ENCODE measurements at places on chromosomes 11 and 22. TPM values are rescaled to one million over a fixed set of nuclear protein-coding genes. Genes with fewer than 3 reads are reported as not detected.

RASSF10 gene
- not detected for total RNA-seq

PRODH gene
- total RNA-seq, result not detected

TEAD1 gene
- 0.30 TPM for total RNA-seq

ZNF214 gene
- total RNA-seq, result not detected

BRSK2 gene
- total RNA-seq, result 0.42 TPM

DNAJB7 gene
- not detected for total RNA-seq

SYNGR1 gene
- total RNA-seq, result 1.1 TPM

GRCh38 chr22:21702700-21703683 is 32.6 kb downstream of the YPEL1 start:
- DNase-seq, result no peak

DNA sequence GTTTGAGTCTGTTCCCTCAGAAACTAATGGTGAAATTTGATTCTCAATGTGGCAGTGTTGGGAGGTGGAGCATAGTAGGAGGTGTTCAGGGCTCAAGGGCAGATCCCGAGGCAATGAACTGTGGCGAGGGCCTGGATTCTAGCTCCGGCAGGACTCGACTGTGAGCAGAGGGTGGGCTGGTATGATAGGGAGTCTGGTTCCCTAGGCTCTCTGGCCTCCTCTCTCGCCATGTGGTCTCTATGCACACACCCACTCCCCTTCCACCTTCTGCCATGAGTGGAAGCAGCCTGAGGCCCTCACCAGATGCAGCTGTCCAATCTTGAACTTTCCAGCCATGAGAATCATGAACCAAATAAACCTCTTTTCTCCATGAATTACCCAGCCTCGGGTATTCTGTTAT is 32.3 kb downstream of the ATP6V1E1 start:
- DNase-seq, result no peak

DNA sequence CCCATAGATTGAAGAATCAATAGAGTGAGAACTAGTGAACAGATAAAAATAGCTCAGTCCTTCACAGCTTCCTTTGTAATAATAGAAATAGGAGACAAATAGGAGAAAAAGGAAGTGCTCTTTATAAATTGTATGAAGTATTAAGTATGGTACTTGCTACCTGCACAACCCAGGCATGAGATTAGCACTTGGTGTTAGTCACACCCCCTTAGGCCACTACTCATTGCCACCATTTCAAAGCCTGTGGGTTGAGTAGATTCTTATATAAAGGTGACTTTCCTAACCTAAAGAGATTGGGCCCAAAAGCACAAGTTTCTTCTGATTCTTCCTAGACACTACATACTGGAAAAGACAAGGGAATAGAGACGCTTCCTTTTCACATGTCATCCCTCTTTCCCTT is 37.7 kb upstream of the ADORA2A start:
- DNase-seq, result no peak

- no peak for DNase-seq
These were observed 331.4 kb downstream of the LARGE1 start for GRCh38 chr22:33588860-33589259.

DNA sequence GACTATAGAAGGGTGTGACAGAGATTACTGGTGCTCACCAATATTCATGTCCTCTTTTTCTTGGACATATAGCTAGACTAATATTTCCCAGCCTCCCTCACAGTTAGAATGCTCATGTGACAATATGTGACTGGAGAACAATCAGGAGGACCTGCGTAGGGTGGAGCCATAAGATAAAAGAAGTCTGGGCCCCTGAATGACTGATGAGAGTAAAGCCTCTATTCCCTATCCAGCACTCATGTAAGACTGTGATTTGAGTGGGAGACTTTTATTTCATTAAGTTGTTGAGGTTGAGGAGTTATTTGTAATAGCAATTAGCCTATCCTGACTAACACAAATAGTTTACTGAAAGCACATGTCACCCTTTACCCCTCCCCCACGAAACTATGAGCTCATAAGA is 1247.1 kb upstream of the TENM4 start:
- no peak for DNase-seq

- DNase-seq, result no peak
These were observed at the start of gene ANKK1 for GRCh38 chr11:113387605-113388211. ANKK1 (plus strand) TSS chr11:113387779; CDS start chr11:113387885, 106 bp downstream.

DNA sequence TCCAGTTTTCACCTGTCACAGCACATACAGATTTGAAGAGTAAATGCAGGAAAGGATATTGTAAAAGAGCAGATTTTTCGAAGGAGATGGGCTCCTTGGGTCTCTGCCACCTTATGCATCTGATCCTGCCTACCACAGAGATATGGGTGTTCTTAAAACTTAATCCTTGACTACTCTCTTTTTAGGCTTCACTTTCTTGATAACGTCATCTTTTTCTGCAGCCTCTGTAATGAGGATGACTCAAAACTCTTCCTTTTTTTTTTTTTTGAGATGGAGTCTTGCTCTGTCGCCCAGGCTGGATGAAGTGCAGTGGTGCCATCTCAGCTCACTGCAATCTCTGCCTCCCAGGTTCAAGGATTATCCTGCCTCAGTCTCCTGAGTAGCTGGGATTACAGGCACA is 7.8 kb downstream of the PRR14L start:
- DNase-seq, result no peak

GRCh38 chr11:134404575-134405341 is 7.3 kb downstream of the B3GAT1 start:
- DNase-seq, result no peak

DNA sequence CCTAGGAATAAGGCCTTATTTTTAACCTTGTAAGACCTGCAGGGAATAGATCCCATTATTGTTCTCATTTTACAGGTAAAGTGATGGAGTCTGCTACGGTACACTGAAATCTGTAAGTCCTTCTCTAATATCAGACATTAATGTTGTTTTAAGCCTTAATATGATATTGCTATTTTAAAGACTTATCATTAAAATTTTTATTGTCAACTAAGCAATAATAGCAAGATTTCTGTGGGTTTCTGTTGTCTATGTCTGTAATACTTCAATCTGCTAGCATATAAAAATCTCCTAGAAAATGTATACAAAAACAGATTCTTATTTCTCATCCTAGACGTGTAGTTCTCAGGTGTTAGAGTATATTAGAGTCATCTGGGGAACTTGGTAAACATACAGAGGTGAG is 317.5 kb upstream of the TENM4 start:
- DNase-seq, result no peak

DNA sequence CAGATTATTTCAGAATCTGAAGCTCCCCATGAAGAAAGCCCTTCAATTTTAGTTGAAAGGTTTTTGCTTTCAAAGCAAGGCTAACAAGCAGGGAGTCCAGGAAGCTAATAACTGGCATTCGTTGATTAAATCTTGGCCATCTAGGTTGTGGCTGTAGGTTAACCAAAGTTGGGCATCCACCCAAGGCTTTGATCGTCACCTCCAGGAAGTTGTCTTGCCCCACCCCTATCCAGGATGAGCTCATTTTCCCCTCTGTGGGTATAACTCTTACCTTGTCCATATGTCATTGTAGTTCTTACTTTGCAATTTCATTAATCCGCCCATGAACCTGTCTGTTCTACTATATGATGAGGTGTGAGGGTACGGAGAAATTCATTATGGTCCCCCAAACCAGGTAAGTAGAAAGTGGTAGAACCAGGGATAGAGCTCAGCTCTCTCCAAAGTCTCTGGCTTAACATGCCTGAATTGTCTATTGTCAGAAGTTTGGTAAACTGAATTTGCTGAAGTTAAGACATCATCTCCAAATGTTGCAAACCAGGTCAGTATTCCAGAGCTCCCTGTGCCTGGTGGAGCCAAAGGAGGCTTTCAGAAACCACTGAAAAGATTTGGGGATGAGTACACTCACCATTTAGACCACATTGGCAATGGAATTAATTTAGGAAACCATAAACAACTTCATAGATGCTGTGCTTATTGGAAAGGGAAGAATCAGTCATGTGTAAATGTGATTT is 97.1 kb downstream of the CD44 start:
- peak; percentile 35 for DNase-seq

DNA sequence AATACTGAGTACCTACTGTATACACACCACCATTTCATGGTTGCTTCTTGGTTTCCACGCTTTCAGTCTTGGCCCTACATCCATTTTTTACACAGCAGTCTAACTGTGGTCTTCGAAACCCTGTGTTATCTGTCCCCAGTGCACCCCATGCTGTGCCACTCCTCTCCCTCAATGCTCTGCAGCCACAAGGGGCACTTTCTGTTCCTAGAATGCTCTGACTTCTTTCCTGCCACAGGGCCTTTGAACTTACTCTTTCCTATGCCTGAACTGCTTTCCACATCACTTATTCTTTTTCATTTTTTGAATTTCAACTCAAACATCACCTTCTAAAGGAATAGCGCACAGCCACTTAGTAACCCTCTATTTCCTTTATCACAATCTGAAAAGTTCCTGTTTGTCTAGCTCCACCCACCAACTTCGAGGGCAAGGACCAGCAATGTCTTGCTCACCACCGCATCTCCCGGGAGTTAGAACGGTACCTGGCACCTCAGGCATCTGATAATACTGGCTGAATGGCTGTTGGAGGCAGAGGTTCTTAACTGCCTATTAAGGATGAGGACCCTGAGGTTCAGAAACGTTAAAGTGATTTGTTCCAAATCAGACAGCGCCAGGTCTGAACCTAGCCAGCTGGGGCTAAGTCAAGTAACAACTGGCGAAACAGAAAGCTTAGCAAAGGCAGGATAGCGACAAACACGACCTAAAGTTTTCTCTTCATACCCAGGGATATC is 568 bp downstream of the ALG8 start:
- DNase-seq, result no peak

GRCh38 chr11:100730266-100730665 is 43.2 kb downstream of the ARHGAP42 start:
- no peak for DNase-seq

- no peak for DNase-seq
These were observed 70.5 kb downstream of the DKK3 start for GRCh38 chr11:11937957-11938356.

GRCh38 chr11:10526974-10527918 is 13.7 kb downstream of the RNF141 start:
- DNase-seq, result peak; percentile 35

DNA sequence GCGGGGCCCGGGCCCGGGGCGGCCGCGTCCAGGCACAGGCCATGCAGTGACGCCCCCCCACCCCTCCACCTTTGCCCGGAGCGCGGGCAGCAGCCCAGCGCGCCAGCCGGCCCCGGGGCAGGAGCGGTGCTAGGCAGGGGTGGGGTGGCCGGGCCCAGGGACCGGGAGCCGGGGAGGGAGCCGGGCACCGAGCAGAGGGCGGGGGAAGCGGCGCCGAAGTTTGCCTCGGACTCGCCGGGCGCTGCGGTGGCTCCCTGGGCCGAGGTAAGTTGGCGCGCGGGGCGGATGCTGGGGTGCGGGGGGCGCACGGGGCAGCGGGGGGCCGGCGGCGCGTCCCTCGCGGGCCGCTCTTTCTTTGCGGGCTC is 332 bp downstream of the TEAD1 start:
- DNase-seq, result no peak

DNA sequence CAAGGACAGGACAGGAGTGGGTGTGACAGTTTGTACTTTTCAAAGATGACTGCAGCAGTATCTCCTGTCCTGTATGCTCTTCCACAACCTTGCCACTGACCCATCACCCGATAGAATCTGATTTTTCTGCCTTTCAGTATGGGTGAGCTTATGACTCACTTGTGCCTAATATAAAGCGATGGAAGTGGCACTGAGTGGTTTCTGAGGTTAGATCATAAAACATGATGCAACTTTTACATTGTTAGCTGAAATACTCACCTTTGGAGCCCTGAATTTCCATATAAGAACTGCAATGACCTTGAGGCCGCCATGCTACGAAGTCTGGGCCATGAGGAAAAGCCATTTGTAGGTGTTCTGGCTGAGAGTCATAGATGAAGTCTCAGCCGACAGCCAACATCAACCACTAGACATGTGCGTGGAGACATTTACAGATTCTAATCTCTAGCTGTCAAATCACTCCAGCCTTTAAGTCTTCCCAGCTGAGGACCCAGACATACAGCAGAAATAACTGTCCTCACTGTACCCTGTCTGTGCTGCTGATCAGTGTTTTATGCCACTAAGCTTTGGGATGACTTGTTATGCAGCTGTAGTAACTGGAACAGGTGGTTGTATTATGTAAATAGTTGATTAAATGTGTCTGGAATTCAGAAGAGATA is 105.9 kb upstream of the ARHGAP20 start:
- DNase-seq, result no peak

GRCh38 chr22:42343121-42343454 is 72.6 kb upstream of the TCF20 start:
- peak; percentile 13 for DNase-seq

GRCh38 chr22:43233529-43233928 is 46.6 kb upstream of the TTLL12 start:
- no peak for DNase-seq

DNA sequence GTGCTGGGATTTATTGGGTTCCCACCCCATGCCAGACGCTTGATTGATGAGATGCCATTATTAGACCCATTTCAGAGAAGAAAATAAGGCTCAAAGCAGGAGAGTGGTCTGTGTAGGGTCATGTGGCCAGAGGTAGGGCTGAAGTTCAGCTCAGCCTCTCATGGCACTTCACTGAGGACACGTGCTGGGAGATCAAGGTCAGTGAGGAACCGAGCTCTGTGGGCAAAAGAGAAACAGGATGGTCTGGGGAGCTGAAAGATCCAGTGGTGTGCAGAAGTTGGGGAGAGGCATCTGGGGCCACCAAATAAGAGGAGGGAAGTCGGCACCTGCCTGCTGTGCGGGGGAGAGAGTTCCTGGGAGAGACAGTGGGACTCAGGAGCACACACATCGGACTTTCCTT is 19.6 kb downstream of the RHOD start:
- DNase-seq, result no peak

DNA sequence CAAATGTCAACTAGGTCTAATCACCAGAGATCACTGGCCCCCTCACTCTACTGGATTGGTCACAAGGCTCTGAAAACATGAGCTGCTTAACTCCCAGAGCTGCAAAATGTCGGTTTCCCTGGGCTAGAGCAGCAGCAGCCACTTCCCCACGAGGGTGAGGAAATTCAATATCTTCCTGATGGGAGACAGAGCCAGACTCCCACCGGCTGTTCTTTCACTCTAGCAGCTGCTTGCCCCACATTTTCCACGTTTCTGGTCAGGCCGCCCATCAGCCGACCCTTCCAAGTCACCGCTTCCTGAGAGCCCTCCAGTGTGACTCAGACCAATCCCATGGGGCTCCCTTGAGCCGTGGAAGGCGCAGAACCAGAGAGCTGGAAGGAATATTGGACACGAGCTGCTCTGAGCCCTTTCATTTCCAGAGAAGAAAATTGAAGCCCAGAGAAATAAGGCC is 227.0 kb downstream of the ADAMTS15 start:
- DNase-seq, result no peak

DNA sequence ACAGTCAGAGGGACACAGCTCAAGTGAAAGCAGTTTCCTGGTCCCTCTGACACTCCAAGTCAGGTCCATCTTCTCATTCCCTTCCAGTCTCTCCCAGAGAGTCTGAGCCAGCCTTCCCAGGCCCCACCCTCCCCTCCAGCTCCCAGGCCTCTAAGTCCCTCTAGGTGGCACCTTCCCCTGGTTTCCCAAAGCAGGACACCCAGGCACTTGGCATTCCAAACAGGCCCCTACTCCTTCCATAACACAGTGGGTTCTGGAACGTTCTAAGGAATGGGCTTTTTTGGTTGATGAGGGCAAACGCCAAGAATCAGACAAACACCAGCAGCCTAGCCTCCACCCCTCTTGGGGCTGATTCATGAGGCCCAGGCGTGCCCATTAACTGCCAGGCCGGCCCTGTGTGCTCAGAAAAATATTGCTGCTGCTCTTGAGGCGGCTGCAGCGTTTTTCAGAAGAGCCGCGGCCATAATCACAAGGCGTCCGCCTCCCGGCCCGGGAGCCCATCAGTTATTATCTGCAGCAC is 418.7 kb downstream of the SOX6 start:
- no peak for DNase-seq

- DNase-seq, result no peak
These were observed 8.5 kb downstream of the RNF141 start for GRCh38 chr11:10532526-10532925.
